Stimulated activated CD8-positive, alpha-beta memory T cell treated with anti-CD3 and anti-CD28 coated beads, Interleukin-4, amount 100 ng/mL, for 1 hour (primary cell): ENCODE measurements at places on chromosomes 3 and 15.

- no peak for DNase-seq
Measured at GRCh38 chr3:101638261-101638745, 38.6 kb downstream of the ZBTB11 start.

DNA sequence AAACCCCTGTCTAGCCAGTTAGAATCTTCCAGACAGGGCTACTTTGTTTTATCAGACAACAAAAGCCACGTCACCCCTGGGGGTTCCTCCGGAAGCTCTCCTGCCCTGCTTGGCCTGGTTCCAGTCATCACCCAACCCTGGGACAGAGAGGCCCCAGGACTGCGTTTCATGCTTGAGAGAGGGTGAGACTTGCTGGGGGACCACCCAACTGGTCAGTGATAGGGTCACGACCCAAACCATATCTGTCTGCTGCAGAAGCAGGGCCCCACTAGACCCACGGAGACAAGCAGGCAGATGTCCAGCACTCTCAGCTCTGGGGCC is 1.2 kb downstream of the NT5DC2 start:
- DNase-seq, result no peak

DNA sequence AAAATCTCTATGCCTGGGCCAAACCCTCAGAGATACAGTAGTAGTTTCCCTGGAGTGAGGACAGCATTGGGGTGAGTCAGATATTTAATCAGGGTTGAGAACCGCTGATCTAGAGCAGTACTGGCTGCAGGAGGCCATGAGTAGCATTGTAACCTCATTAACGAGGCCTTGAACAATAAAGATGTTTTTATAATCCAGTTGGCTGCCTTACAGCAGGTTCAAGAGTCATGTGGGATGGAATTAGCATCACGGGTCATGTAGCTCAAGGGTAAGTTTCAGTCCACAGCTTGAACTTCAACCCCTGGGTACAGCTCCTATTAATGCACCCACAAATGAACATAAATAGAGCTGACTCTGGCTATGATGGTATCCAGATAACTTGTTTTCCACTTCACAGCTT is 5.1 kb downstream of the HPS3 start:
- DNase-seq, result no peak

- no peak for DNase-seq
Measured at GRCh38 chr3:151837057-151837456, 23.1 kb downstream of the AADAC start.

GRCh38 chr3:114659109-114660061 is 365.6 kb downstream of the TIGIT start:
- DNase-seq, result no peak

DNA sequence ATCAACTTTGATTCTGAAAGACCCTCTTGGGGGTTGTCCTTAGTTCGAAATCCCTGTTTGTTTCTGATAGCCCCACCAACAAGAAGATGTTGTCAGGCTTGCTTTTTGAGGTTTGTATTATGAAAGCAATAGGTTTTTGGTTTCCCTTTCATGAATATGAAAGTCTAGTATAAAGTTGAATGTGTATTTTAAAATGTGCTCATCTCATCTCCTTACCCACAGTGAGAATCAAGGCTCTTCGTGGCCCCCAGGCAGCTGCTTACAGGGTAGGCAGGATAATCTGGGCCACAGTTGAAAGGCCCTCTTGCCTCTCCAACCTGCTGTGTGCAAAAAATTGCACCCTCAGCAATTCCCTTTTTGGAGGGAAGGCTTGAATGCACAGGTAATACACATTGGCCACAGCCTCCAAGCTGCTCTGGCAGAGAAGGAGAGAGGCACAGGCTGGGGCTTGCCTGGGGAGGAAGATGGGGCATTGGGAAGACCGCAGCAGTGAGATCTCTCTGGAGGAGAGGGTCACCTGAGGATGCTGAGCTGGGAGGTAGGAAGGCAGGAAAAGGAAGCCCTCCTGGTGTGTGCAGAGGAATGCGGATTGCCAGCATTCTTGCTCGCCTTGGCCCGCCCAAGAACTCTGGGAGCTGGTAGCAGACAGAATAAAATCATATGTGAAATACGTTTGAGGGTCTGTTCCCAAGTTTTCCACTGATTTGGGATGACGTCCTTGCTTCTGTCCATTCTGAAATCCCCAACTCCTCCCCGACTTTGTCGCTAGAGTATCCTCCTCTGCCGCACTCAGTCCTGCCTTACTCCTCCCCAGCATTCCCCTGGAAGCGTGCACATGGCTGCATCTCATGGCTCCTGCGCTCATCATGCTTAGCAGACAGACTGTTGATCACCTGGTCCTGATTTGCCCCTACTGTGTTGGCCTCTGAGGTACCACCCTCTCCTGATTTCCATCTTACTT is 196.4 kb downstream of the RPLP1 start:
- DNase-seq, result no peak

GRCh38 chr15:71891026-71891425 is 80.7 kb downstream of the NR2E3 start:
- DNase-seq, result no peak

DNA sequence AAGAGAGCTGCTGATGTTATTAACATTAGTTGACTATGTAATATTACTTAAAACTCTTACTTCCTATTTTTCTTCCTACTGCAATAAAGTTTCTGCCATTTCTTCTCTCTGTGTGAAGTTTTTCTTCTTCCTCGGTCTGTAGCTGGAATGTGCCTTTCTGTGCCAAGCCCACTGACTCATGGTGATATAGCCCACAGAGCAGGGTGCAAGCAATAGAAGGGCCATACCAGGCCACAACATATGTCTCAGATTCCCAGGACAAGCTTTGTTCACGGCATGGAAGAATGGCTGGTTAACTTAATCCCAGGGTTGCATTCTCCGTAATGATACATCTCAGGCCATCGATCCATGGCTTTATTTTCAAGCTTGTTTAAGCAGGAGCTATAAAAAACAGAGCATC is 815.3 kb downstream of the TUSC7 start:
- no peak for DNase-seq

DNA sequence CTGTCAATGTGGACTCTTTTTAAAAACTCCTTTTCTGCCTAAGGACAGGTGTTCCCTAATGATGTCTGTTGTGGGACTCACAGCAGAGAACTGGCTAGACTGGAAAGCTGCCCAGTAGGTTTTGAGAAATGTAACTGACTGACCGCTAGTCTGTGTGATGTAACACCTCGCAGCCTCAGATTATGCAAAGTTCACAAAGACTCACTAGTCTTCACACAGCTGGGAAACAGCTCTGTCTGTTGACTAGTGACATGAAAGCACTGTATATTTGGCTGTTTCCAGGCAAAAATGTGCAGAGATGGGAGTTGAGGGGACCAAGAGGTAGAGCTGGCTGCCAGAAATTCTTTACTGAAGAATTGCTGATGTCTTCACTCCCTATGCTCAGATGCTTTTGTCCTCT is 10.3 kb downstream of the PDZRN3 start:
- no peak for DNase-seq

DNA sequence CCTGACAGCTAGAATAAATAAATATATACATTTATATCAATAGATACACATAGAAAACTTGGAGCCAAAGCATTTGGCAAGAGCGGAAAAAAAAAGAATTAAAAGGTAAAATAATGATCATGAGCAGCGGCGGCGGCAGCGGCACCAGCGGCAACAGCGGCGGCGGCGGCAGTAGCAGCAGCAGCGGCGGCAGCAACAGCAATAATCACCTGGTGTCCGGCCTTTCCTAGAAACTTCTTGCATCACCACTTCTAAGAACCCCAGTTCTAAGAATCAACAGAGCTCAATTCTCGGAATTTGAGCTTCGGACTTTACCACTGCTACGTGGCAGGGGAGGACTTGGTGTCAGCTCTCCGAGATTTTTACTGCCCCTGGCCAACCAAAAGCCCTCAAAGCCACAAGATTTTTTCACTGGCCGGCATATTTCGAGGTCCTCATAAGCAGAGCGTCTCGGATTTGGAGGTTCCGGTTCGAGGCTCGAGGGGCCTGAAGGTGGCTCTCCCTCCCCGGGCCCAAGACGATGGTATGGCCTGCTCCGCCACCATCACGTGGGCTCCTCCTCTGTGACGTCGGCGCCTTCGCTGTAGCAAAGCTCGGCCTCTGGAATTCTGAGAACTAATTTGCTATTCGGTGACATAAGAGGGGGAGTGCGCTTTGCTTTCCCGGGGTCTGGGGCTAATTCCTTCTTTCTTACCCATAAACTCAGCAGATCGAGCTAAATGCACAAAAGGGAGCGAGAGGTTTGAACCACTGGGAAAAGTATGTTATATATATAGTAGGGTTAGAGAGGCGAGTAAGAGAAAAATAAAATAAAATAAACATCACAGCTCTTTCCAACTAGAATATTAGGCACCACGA is at the start of gene BCL6:
BCL6 (minus strand) TSS at position 268 of the 858 bp plus-strand sequence. CDS start 11,775 bp downstream, outside the sequence.
- DNase-seq, result no peak

- no peak for DNase-seq
Measured at GRCh38 chr15:81380203-81380602, 6.2 kb upstream of the TMC3 start.

GRCh38 chr15:85527895-85528294 is 147.5 kb downstream of the AKAP13 start:
- no peak for DNase-seq

DNA sequence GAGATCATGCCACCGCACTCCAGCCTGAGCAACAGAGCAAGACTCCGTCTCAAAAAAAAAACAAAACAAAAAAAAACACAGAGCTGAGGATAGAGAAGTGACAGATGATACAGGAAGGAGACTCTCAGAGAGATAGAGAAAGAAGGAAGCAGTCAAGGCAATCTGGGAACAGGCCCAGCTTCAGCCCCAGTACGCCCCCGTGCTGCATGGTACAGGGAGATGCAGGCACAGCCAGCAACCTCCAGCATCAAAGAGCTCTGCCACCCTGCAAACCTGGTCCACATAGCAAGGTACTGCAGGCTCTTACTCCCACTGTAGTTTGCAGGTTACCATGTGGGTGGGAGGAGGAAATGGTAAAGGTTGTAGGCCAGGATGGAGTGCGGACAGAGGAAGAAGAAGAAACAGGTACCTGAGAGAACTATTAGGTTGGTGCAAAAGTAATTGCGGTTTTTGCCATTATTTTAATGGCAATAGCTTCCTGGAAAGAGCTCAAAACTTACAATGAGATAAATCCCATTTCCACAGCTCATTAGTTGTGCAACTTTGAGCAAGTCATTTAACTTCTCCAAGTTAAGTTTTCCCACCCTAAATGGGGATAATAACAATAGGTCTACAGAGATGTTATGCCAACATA is 253.0 kb downstream of the ARRDC4 start:
- no peak for DNase-seq

- no peak for DNase-seq
Measured at GRCh38 chr3:98733053-98733811, 29.9 kb upstream of the ST3GAL6 start.

GRCh38 chr3:107634099-107634489 is 111.3 kb downstream of the BBX start:
- DNase-seq, result no peak

DNA sequence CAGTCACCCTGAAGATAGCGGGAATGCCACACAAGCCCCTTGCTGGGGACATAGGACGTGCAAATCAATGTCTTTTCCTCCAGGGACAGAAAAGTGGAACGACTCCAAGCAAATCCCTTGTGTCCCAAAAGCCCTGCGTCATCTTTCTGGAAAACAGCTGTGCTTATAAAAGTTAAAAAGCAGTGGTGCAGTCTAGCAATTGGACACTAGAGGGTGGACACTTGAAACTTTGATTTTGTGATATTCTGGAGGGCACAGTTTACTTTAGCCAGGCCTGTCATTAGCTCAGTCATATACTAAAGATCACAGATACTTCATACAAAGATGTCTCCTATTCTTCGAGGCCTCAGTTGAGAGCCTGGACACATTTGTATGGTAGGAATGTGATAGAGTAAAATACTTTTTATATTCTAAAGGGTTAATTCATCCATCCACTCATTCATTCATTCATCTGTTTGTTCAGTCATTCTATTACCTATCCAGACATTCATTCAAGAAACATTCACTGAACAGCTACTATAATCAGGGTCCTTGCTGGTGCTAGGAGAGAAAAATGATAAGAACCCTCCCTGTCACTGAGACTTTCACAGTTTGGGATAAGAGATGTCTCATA is 63.8 kb upstream of the ANKRD34C start:
- no peak for DNase-seq

DNA sequence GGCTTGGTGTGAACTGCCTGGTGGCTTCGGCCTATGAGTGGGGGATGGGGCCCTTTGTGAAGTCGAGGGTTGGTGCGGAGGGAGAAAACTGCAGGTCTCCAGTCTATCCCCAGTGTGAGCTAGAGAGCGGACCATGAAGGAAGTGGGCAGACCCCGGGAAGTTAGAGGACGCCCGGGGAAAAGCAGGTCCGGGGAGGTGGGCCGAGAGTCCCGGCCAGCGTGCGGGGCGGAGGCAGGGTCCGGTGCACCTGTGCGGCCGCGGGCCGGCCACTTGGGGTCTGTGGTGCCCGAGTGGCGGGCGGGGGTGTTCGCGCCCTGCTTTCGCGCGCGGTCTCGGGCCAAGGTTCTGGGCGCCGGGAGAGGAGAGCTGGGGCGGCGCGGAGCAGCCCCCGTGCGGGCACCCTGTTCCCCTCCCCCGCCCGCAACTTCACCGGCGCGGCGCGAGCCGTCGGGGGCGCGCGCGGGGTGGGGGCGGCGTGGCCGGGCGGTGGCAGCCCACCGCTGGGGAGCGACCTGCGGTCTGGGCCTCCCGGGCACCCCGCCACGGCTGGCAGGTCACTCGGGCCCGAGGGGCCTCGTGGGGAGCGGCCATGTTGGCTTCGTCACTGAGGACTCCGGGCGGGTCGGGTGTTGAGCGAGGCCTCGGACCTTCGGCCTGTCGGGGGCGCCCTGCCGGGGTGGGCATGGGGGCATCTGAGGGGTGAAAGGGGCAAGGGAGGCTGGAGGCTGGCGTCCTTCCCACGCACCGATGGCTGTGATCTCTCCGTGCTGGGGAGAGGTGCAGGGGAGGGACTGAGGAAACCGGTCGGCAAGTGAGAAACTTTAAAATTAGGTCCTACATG is 4.8 kb downstream of the UBE2E1 start:
- no peak for DNase-seq

- DNase-seq, result peak; percentile 9
Measured at GRCh38 chr15:32651229-32651837, 9.8 kb downstream of the SCG5 start.

- DNase-seq, result no peak
Measured at GRCh38 chr3:154095832-154096421, 25.3 kb upstream of the ARHGEF26 start.

- DNase-seq, result no peak
Measured at GRCh38 chr3:187807086-187807862, 62.0 kb upstream of the BCL6 start.

DNA sequence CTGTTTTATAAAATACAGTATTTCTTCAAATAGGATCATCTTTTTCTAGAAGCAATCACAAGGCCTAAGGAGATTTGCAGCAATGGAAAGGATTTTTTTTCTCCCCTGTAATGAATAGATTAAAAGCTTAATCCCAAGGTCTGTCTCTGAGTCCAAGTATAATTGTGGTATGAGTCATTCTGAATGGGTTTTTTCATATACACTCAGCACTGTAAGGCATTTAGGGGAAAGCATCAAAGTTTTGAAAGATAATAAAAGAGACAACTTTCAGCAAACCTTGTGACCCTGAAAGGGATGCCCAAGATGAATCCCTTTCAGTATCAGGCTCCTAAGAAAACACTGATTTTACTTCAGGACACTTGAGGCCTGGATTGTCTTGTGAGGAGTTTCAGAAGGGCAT is 23.3 kb upstream of the LARS2 start:
- DNase-seq, result no peak
